ENCODE measurements at places on chromosomes 11 and 22.

GRCh38 chr11:56849250-56849649 is 100.8 kb upstream of the OR9G4 start:
- no peak overlapping the region for H3K27ac ChIP-seq
- H3K4me3 ChIP-seq, result no peak overlapping the region
- peaks cover 13% of the 10 kb centered on the region for H3K27me3 ChIP-seq
- no peaks in the 10 kb centered on the region for H3K36me3 ChIP-seq

DNA sequence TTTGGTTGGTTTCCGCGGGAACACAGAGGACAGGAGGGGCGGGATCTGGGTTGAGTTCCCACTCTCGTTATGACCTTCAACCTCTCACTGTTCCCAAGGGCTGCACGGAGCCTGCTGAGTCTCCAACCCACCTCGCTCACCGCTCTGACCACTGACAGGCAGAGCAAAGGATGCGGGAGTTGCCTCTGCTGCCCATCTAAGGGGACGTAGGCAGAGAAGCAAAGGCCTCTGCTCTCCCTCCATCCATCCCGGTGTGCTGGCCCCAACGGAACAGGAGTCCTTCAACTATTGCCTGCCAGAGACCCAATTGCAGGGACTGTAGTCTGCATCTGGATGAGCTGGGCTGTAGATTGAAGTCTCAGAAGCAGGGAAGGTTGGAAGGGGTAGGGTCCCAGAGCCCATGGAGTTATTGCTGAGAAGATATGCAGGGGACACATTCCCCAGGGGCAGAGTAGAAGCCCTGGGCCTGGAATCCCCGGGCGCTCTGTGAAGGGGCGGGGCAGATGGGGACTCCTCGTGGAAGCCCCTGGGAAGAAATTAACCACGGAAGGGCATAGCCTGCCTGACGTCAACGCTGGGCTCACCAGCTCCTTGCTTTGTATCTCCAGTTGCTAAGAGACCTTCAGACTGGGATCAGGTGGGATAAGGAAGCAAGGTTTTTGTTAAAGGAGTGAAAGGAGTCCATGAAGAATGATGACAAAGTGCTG is 12.7 kb upstream of the FXYD2 start:
- H3K27me3 ChIP-seq, result peaks cover 7% of the 10 kb centered on the region
- H3K4me3 ChIP-seq, result no peak overlapping the region
- H3K27ac ChIP-seq, result no peak overlapping the region
- H3K36me3 ChIP-seq, result peaks cover 43% of the 10 kb centered on the region
- H3K4me1 ChIP-seq, result peaks cover 11% of the 10 kb centered on the region

- no peaks in the 10 kb centered on the region for H3K36me3 ChIP-seq
- no peak overlapping the region for H3K4me3 ChIP-seq
- no peak overlapping the region for H3K27ac ChIP-seq
- DNase-seq, result no peak
- H3K27me3 ChIP-seq, result no peaks in the 10 kb centered on the region
These were observed 15.4 kb downstream of the CCDC34 start for GRCh38 chr11:27347359-27348339.

- H3K36me3 ChIP-seq, result no peaks in the 10 kb centered on the region
- DNase-seq, result no peak
- H3K27me3 ChIP-seq, result peaks cover 95% of the 10 kb centered on the region
- no peak overlapping the region for H3K27ac ChIP-seq
These were observed 166.8 kb downstream of the NTM start for GRCh38 chr11:131537196-131537595.

DNA sequence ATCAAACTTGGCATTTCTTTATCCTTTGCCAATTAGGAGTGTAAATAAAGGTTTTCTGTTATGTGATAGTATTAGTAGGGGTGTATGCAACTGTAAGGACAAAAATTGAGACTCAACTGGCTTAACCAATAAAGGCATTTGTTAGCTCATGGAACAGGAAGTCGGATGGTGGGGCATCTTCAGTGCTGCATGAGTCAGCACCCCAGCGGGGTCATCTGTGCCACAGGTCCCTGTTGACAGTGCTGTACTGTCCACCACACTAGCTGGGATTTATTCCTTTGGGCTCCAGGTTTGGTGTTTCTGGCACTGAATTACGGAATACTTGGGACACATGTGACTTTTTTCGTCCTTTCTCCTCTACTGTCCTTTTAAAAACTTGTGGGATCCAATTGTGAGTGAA is 86.0 kb downstream of the PPP6R3 start:
- peaks cover 22% of the 10 kb centered on the region for H3K36me3 ChIP-seq
- H3K27ac ChIP-seq, result peak overlapping the region; percentile 69
- peaks cover 100% of the 10 kb centered on the region for H3K4me1 ChIP-seq
- H3K4me3 ChIP-seq, result no peak overlapping the region
- H3K27me3 ChIP-seq, result no peaks in the 10 kb centered on the region

GRCh38 chr11:128500493-128500892 is 86.9 kb downstream of the ETS1 start:
- peaks cover 100% of the 10 kb centered on the region for H3K4me1 ChIP-seq
- H3K27me3 ChIP-seq, result no peaks in the 10 kb centered on the region
- H3K4me3 ChIP-seq, result peak overlapping the region; percentile 25

All from left ventricle myocardium inferior (tissue), 1 donor.